ENCODE measurements at places on chromosomes 12 and 14. TPM values are rescaled to one million over a fixed set of nuclear protein-coding genes. Genes with fewer than 3 reads are reported as not detected.

- no peak overlapping the region for H3K4me3 ChIP-seq
- no peak for DNase-seq
- peaks cover 2% of the 10 kb centered on the region for H3K4me1 ChIP-seq
- no peak overlapping the region for H3K27ac ChIP-seq
- H3K36me3 ChIP-seq, result no peaks in the 10 kb centered on the region
These were observed 48.2 kb downstream of the ATF7 start for GRCh38 chr12:53577941-53578352.

NDUFA12 gene
- total RNA-seq, result 51.1 TPM

- H3K27me3 ChIP-seq, result no peaks in the 10 kb centered on the region
- H3K36me3 ChIP-seq, result no peaks in the 10 kb centered on the region
- no peak overlapping the region for H3K4me3 ChIP-seq
- DNase-seq, result no peak
These were observed 7.7 kb upstream of the DCP1B start for GRCh38 chr12:2011643-2012607.

DNA sequence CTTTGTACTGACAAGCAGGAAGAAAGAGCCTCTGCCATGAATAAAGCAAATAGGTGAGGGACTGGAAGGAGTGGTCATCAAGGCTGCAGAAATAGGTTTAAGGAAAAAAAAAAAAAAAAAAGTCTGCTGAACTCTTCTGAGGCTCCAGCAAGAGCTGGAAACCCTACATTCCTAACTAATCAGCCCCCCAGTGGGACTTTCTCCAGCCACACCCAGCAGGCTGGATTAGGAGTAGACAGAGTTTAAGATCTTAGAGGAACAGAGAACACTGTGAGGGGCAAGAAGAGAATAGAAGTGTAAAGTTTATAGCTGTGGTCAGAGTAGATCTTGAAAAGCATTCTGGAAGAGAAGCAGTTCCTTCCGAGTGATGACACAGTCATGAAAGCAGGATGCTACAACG lies 66.4 kb downstream of the ATXN2 start:
- no peak overlapping the region for H3K4me3 ChIP-seq
- no peaks in the 10 kb centered on the region for H3K36me3 ChIP-seq
- no peaks in the 10 kb centered on the region for H3K27me3 ChIP-seq
- no peak overlapping the region for H3K27ac ChIP-seq

- H3K27me3 ChIP-seq, result no peaks in the 10 kb centered on the region
- H3K27ac ChIP-seq, result no peak overlapping the region
- no peaks in the 10 kb centered on the region for H3K4me1 ChIP-seq
- no peak overlapping the region for H3K4me3 ChIP-seq
- no peaks in the 10 kb centered on the region for H3K36me3 ChIP-seq
These were observed 46.8 kb upstream of the MAX start for GRCh38 chr14:65149116-65149515.

A2ML1 gene
- 0.20 TPM for total RNA-seq
